Cardiac atrium fibroblast (primary cell): ENCODE measurements at places on chromosomes 2 and 18. TPM values are rescaled to one million over a fixed set of nuclear protein-coding genes. Genes with fewer than 3 reads are reported as not detected.

Gene CASP10
- 5.2 and 9.7 TPM in 2 replicates for total RNA-seq

Gene PPP1R1C
- total RNA-seq: not detected in 2 replicates

Gene C2orf92
- 2.3 TPM in 1 of 2 replicates, not detected in the other for total RNA-seq

Gene LHCGR
- total RNA-seq: not detected in 2 replicates

Gene OTOS
- total RNA-seq: not detected in 2 replicates

Gene REG3G
- total RNA-seq: not detected in 2 replicates

Gene ALPI
- total RNA-seq: not detected in 2 replicates

Gene MAP3K19
- total RNA-seq: not detected in 2 replicates

Gene SP5
- not detected in 2 replicates for total RNA-seq

Gene DSG4
- total RNA-seq: not detected in 2 replicates

Gene ACVR1C
- not detected in 2 replicates for total RNA-seq

Gene RGPD4
- not detected in 2 replicates for total RNA-seq

Gene NPC1
- total RNA-seq: 17.0 and 34.3 TPM in 2 replicates

Gene LONRF2
- total RNA-seq: under 0.01 TPM in 1 of 2 replicates, not detected in the other

Gene NT5DC4
- not detected in 2 replicates for total RNA-seq

Gene SFTPB
- total RNA-seq: not detected in 2 replicates

Gene FOXI3
- total RNA-seq: not detected in 2 replicates

Gene SERPINB4
- total RNA-seq: not detected in 2 replicates

Gene GRB14
- 1.1 and 3.6 TPM in 2 replicates for total RNA-seq
